ENCODE measurements at places on chromosomes 16 and 17. TPM values are rescaled to one million over a fixed set of nuclear protein-coding genes. Genes with fewer than 3 reads are reported as not detected.
A peak's percentile ranks its signal among the peaks of the same experiment; 100 is the strongest.

GRCh38 chr17:71438631-71439146 lies 682.1 kb upstream of the SOX9 start:
- peak; percentile 97 for DNase-seq

- no peak for DNase-seq
Observed at GRCh38 chr16:1155353-1156054, 2.6 kb downstream of the CACNA1H start.

DNA sequence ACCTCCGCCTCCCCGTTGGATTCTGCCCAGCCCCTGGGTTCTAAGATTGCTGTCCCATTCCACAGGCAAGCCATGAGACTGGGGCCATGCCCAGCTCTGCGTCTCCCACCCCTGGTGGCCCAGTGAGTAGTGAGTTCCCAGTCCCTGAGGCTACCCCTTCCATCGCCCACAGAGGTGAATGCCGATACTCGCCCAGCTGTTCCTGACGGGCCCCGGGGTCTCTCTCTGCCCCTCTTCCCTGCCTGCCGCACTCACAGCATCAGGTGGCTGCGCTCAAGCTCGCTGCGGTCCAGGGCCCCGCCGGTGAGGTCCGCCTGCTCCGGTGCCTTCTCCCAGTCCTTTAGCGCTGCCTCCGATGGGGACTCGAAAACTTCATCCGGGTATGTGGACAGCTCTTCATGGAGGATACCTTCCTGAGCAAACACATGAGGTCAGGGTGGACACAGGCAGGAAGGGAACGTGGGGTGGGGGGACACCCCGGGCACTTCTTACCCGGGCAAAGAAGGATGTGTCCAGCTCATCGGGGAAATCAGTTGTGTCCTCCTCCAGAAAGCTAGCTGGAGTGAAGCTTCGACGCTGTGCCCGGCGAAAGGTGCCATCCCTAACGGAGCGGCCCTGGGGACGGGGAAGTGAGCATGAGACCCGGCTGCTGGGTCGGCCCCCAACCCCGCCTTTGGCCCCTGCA lies 8.8 kb downstream of the SNRNP25 start:
- no peak for DNase-seq

- DNase-seq, result peak; percentile 10
Observed at GRCh38 chr17:11264183-11264871, 23.3 kb downstream of the SHISA6 start.

GRCh38 chr16:66197668-66198278 lies 168.7 kb upstream of the CDH5 start:
- no peak for DNase-seq

DNA sequence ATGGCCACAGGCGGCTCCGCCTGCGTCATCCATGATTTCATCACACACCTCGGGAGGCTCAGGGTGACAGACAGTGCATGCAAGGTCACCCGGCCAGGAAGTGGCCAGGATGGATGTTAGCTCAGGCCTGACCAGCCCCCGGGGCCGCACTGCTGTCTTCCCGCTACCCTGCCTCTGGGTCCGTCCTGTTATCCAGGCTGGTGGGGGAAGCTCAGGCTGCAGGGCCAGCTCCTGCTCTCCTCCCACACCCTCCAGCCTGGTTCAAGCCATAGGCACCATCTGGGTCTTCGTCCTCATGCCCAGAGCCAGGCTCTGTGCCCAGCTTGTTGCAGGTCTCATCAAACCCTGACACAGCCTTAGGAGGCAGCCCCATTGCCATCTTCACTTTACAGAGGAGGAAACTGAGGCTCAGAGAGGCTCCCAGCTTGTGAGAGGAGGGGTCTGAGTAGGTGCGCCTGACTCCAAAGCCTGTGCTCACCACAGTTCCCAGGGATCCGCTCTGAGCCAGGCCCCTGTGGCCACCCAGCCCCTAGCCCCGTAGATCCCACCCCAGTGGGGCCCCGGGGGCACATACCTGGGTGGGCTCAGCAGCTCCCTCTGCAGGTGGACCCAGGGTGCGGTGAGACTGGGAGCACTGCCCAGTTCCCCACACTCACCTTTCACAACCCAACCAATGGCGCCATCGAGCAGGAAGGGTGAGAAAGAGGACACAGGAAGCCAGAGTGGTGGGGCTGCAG lies 412 bp upstream of the ADGRG3 start:
- DNase-seq, result no peak

DNA sequence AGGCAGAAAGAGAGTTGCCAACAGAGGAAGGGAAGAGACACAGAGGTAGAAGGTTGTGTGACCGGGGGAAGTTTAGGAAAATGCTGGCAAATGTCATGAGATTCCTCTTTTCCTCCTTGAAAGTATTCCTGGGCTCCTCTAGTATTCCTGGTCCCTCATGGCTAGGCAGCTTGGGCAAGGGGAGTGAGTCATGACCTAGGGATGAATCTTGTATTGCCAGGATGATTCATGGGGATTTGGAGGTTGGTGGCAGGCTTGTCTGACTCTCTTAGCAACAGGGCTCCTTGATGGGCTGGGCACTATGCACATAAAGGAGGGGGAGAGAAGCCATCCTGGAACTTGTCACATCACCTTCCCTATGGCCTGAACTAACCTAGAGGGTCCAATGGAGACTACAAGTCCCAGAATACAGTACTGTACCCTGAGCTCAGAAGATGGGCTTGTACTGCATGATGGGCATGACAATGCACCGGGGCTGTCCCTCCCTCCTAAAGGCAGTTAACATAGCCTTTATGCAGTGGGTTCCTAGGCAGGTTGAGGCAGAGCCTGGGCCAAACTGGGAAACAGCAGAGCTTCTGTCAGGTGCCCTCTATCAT lies 2.1 kb upstream of the SEZ6 start:
- peak; percentile 92 for DNase-seq

DNA sequence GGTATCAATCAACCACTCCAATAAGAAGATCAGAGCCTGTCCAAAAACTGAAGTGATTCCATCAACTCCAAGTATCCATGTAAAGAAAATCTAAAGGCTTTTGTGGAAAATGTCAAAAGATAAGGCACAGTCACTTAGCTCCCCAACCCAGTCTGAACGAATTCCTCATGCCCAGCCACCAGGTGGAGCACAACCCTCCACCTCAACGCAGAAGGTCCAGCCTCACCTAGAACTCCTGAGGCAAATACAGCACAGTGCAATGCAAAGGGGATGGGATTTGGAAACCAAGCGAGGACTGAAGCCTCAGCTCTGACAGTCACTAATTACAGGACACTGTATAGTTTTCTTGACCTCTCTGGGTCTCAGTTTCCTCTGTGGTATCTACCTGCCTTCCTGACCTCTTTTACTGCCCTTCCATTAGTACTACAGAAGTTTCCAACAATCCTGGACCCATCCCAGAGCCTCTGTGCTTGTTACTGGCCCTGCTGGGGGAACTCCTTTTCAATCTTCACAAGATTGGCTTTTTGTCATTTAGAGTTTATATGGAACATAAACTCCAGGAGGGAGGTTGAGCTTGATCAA lies 2.0 kb downstream of the NCBP3 start:
- DNase-seq, result peak; percentile 38

GRCh38 chr16:76081967-76082366 lies 195.2 kb upstream of the CNTNAP4 start:
- peak; percentile 38 for DNase-seq

DNA sequence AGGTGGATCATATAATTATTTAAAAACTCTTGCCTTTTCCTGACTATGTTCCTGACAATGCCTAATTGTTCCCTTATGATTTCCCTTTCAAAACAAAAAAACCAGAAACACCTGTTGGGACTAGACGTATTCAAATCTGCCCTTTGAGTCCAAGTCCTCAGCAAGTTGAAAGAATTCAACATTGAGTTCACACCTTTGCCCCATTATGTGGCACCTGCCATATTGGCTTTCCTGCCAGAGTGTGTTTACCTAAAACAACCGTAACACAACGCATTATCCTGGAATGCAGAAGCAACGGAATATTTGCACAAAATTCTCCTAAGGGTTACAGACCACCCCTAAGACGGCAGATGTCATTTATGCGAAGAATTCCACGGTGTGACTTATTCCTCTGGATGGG lies 105.9 kb downstream of the ZFHX3 start:
- DNase-seq, result no peak

DNA sequence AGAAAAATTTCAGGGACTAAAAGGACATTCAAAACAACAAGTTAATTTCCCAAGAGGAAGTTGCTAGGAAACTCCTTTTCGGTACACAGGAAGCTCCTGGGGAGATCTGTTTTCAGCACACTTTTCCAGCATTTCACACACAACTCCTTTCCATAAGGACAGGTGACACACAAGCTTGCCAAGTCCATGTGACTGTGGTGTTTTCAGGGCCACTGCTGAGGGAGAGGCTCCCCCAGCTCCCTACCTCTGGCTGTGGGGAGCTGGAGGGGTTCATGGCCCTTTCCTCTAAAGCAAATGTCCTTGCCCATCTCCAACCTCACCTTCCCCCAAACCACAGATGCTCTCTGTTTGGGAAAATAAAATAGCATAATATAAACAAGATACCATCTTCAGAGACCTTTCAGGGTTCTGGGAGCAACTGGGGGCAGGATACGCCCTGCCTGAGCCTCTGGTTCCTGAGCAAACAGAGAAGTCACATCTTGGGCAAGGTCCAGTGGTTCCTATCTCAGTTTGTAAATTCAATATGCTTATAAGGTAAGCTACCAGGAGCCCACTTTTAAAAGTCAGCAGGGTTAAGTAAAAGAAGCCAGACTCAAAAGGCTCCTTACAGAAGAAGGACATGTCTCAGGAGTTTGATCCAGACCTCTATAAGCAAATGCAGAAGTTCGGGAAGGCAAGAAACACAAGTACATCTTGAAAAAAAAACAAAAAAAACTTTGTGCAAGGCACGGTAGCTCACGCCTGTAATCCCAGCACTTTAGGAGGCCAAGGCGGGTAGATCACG lies 3.0 kb downstream of the PDZD9 start:
- DNase-seq, result no peak

DNA sequence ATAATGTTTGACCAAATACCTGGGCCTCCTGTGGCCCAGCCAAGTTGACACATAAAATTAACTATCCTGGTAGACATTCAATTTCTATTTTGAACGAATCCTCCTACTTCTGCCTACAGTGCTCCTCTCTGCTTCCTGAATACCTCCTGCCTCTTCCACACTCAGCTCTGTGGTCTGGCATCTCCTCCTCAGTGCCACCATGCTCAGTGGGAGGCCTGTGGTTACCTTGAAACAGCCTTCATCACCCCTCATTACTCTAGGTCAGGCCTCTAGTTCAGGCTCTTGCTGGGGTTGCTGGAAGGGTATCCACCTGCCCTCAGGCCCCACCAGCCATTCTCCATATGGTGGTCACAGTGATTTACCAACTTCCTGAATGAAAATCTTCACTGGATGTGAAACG lies 5.1 kb downstream of the LYRM9 start:
- DNase-seq, result no peak

- DNase-seq, result no peak
Observed at GRCh38 chr16:4927661-4928060, 9.3 kb downstream of the PPL start.

DNA sequence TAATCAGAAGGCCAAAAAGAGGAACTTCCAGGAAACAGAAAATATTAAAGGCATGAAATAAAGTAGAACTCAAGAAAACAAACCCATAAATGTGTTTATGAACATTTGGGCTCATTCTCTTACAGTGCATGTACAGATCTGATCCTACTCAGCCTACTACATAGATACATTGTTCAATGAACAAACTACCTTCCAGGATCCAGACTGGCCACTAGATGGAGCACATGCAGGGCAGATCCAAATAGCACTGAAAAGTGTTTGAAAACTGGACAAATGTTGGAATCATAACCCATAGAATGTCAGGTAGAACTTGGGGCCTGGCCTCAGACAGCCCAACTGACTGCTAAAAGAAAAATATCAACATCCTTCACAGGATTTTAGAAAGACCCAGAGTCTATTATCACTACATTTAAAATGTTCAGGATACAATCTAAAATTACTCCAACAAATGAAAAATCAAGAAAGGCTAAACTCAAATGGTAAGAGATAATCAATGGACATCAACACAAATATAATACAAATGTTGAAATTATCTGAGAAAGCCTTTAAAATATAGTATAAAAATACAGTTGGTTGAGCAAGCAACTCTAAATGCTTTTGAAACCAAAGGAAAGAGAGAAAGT lies 122.4 kb upstream of the NUDT7 start:
- DNase-seq, result peak; percentile 55

DNA sequence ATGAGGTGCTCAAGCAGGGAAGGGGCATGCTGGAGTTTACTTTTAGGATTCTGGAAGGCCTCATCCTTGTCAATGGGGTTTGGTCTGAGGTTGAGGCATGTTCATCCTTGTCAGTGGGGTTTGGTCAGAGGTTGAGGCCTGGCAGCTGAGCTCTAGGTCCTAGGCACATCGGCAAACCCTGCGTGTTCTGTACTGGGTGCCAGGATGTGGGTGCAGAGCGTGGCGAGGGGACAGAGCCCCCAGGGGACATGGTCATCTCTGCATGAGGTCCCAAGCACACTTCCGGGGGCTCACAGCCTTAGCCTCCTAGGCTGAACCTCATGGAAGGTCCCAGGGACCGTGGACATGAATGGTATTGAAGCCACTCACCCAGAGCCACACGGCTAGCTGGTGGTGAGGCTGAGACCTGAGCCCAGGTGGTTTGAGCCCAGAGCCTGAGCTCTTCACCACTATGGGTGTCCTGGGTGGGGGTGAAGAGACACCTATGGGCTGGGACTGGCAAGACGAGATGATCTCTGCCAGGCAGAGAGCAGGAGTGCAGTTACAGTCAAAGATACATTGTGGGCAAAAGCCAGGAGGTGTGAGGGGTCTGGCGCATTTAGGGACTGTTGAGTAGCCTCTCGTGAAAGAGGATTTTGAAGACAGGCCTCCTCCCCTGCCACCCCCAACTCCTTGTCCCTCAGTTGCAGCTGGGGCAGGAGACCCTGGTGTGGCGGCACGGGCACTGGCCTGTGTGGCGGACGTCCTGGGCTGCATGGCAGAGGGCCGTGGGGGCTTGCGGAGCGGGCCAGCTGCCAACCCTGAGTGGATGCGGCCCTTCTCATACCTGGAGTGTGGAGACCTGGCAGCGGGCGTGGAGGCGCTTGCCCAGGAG lies 19.3 kb downstream of the FCSK start:
- no peak for DNase-seq

GRCh38 chr16:84891149-84891795 lies 71.5 kb downstream of the CRISPLD2 start:
- DNase-seq, result no peak

- no peak for DNase-seq
Observed at GRCh38 chr16:12802048-12802447, 1.6 kb downstream of the CPPED1 start.

DNA sequence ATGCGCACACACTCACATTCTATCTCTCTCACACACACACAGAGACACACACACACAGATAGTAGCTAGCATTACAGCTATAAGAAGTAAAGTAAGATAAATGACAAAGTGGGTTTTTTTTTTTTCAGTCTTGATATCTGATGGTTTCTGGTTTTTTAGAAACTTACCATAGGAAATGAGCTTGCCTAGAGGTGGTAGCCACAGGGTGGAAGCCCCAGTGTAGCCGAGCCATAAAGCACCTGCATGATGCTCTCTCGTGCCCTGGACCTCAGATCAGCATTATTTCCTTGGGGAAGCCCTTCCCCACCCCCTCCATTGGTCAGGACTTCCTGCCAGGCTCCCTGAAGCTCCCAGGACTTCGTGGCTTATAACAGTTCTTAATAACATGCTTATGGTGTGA lies 264.3 kb upstream of the C16orf82 start:
- DNase-seq, result no peak

GRCh38 chr17:59643159-59644140 lies 23.8 kb downstream of the CLTC start:
- no peak for DNase-seq

- DNase-seq, result no peak
Observed at GRCh38 chr17:54903375-54903774, 2.7 kb downstream of the TOM1L1 start.

GRCh38 chr17:80619535-80620235 lies 75.0 kb downstream of the RPTOR start:
- peak; percentile 60 for DNase-seq

The SOX15 gene
- 1.8 TPM for total RNA-seq

The OGFOD3 gene
- 40.8 TPM for total RNA-seq

The CES1 gene
- 4.8 TPM for total RNA-seq

The PDILT gene
- total RNA-seq, result not detected

The USP22 gene
- total RNA-seq, result 174 TPM

The CACNA1G gene
- 0.40 TPM for total RNA-seq

Data from HT1080 (cell line).